ENCODE measurements at places on chromosomes 2 and 18.
A peak's percentile ranks its signal among the peaks of the same experiment; 100 is the strongest.

GRCh38 chr2:22189893-22190480 lies 1066.2 kb downstream of the TDRD15 start:
- no peak for DNase-seq

DNA sequence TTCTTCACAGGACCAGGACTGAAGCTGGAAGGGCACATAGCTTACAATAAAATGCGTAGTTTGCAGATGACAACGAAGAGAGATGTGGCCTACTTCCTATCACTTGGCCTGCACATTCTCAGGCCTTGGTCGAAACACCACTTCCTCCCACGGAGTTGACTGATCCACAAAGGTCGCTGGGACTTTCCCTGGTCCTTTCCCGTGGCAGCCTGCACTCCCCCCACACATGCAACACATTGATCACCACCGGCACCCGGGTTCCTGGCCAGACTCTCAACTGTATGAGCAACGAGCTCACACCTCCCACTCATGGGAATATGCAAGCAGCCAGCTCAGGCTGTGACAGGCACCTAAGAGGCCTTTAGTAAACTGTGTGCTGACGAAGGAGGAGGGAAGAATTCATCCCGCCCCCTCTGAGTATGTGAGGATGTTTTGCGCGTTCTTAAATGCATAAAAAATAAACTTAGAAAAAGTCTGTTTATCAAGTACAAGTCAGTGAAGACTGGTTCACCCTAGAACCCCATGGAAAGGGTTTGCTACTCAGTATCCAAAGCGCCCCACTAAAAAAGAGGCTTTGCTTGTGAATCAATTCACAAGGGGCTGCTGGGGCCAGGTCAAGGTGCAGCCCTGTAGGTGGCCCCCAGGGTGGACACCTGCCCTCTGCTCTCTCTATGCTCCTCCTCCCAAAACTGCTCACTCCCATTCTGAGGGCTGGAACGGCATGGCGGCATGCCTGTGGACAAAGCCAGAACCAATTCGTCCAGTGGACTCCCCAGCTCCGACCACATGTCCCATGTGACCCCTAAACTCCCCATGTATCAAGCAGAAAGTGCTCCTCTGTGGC lies 154.3 kb downstream of the EIPR1 start:
- peak; percentile 77 for DNase-seq

DNA sequence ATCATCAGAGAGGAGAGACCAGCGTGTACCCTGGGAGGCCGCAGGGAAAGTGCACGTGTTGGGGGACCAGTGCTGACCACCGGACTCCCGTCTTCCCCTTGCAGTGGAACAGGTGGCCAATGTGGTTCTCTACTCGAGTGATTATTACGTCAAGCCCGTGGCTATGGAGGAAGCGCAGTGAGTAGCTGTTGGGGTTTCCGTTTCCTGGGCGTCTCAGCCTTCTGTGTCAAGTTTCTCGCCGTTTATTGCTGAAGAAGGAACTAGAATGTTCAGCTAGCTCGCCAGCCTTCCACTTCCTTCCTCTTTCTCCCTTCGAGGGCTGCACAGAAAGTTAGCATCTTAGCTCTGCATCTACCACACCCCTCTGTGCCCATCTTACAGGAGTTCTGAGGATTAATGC lies 22.8 kb upstream of the DGKD start:
- DNase-seq: no peak

DNA sequence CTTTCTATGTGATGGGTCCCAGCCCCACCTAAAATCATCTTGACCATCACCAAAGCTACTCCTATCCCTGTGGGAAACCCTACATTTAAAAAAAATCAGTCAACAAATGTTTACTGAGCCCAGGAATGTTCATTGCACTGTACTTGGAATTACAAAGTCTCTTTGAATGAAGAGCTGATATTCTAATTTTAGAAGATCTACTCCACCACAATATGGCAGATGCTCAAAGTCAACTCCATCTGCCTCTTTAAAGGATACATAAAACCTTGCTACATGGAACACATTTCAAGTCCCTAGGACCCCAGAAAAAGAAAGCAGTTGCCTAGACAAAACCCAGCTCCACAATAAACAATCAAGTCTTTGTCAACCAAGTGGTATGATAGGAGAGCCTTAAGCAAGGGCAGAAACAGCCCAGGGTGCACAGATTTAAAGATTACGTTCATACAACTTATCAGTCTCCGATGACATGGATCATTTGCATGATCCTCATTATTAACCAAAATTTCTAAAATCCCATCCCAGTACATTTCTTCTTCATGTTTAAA lies 234.3 kb upstream of the ACVR2A start:
- DNase-seq: no peak

DNA sequence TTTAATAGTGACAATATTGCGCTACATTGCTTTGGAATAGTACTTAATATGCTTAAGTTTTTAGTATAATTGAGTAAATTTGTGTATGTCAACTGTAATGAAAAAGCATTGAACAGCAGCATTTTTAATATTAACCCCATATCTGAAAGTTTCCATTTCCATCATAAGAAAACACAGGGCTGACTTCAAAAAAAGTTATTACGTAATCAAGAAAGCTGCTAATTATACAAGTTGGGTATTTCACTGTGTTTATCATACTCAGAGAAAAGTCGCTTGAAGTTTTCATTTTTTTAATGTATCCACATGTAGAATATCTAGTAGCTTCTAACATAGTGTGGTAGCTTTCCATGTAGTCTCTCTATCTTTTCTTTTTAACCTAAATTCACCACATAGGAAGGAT lies 146.5 kb downstream of the PKP4 start:
- DNase-seq: no peak

DNA sequence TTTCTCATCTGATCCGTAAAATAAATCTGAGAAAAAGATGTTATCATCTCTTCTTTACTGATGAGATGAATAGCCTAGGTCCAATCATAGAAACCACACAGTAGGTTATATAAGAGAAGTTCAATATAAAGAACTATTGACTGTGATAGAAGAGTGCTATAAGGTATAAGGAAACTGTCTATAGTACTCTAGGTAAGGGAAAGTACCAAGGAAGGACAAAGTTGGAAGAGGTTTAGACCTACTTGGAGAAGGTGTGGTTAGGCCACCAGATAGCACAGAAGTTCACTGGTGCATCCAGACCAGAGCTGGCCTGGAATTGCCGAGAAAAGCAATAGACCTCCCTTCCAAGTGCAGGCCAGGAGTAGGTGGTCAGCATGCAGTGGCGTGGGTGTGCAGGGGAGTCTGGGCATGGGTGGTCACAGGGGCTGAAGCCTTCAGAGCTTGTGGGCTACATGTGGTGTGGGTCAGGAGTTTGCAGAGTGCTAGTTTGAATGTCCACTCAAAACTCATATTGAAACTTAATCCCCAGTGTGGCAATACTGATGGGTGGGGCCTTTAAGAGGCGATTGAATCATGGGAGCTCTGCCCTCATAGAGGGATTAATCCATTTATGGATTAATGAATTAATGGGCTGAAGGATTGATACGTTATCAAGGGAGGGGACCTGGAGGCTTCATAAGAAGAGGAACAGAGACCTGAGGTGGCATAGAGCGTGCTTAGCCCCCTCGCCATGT lies 86.3 kb downstream of the ALPK2 start:
- DNase-seq: no peak

GRCh38 chr2:54878182-54878581 lies 154.7 kb downstream of the EML6 start:
- no peak for DNase-seq

GRCh38 chr18:23967321-23968089 lies 47.0 kb upstream of the TTC39C start:
- DNase-seq: no peak

DNA sequence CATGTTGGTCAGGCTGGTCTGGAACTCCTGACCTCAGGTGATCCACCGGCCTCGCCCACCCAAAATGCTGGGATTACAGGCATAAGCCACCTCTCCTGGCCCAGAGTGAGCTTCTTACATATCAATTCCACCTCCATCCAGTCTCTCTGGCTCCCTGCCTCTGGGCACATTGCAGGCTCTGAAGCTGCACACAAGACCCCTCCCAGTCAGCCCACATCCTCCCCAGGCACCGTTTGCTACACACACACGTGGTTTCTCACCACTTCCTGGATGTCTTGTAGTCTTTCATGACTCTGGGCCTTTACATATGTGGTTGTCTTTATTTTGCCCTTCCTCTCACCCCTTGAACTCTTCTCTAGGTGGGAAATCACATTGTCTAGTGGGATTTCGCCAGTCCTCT lies 64.0 kb upstream of the CABLES1 start:
- peak; percentile 16 for DNase-seq

GRCh38 chr2:127106457-127106990 lies 430 bp downstream of the BIN1 start:
- no peak for DNase-seq
